T follicular helper cell (primary cell): ENCODE measurements at places on chromosomes 1 and 21.

GRCh38 chr1:114725230-114725629 lies 8.7 kb upstream of the NRAS start:
- DNase-seq: no peak

DNA sequence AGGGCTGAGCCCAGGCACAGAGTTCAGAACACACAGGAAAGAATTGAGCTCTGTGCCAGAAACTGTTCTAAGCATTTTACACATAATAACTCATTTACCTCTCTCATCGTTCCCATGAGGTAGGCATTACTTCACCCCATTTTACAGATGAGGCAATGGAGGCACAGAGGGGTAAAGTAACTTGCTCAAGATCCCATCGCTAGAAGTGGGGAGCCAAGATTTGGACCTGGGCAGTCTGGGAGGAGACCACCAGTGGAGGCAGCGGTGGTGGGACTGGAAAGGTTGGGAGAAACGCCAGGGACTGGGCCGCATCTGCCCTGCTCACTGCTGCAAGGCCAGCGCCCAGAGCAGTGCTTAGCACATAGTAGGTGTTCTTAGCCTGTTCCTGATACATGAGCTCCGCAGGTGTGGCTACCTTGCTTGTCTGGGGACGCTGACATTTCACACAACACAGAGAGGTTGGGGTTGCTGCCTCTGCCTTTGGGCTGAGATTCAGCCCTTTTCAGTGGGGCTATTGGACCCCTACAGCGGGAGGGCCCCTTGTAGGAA lies 27.8 kb upstream of the EPS8L3 start:
- DNase-seq: no peak

- no peak for DNase-seq
These were observed 8.0 kb upstream of the THEMIS2 start for GRCh38 chr1:27864264-27864895.

GRCh38 chr1:57470036-57470435 lies 46.2 kb upstream of the DAB1 start:
- no peak for DNase-seq

GRCh38 chr1:15578921-15579682 lies 5.7 kb downstream of the AGMAT start:
- DNase-seq: no peak
